ENCODE measurements at places on chromosomes 2 and 18.

DNA sequence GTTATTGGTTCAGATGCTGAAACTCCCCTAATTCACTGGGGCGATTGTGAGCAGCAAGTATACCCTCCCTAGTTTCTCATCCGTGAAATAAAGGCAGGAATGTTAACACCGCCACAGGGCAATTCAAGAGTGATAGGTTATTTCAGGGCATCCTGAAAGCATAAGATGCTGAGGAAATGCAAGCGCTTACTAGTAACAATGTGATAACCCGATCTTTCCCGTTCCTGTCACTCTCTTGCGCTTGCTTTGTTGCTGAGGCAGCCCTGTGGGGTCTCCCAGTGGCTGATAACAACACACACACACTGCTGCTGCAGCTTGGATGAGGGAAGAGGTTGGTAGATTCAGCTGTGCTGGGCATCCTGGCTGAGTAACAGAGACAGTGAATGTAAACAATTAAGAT is 259.3 kb downstream of the AGPS start:
- DNase-seq = no peak

DNA sequence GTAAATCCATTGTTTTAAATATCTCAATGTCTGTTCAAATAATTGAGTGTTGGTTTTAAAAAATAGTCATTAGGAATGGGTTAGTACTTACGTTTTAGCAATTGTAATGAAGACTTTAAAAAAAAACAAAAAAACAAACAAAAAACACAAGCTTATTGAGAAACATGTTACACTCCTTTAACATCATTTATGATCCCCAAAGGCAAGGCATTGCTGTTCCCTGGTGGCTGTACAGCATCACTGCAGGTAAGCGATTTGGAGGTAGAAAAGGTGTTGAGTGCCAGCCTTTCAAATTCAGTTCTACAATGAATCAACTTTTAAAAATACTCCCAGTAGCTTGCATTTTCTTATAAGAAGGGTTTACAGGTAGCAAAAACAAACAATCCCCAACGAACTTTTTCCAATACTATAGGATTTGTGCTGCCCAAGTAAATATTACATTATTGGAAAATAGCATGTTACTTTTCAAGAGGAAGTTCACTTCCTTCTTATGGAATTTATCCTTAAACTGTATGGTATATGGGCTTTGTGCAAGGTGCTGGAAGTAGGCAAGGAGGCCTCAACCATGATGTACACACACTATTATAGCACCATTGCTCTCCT is 27.5 kb downstream of the CNRIP1 start:
- DNase-seq = no peak

DNA sequence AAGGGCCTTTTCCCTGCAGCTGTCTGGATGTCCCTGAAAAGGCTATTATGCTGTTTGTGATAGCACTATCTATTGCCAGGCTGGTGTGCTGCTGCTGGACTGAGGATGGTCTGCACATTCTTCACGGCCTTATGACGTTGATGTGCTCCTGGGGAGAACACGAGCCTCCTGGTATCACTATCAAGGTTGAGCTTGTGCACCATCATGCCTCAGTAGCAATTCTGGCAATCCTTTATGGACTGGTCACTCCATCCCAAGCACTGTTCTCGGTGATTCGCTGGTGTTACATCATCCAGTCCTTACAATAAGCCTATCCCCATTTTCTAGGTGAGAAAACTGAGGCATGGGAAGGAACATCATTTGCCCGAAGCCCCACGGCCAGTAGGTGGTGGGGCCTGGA is 18.2 kb upstream of the CCBE1 start:
- no peak for DNase-seq

- DNase-seq = no peak
Observed at GRCh38 chr2:149814901-149815300, 227.3 kb upstream of the MMADHC start.

- no peak for DNase-seq
Observed at GRCh38 chr2:182345384-182345783, 81.5 kb downstream of the PDE1A start.

- DNase-seq = no peak
Observed at GRCh38 chr2:122023059-122023864, 267.8 kb downstream of the TSN start.

DNA sequence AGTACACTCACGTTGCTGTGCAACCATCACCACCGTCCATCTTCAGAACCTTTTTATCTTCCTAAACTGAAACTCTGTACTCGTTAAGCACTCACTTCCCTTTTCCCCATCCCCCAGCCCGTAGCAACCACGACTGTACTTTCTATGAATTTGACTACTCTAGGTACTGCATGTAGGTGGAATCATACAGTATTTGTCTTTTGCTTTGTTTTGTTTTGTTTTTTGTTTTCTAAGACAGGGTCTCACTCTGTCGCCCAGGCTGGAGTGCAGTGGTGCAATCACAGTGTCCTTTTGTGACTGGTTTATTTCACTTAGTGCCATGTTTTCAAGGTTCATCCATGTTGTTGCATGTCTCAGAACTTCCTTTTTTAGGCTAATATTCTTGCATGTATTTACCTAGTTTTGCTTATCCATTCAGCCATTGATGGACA is 7.0 kb upstream of the TYMS start:
- no peak for DNase-seq

All from Ammon's horn (tissue), 1 donor.